ENCODE measurements at places on chromosomes 12 and 14.
A peak's percentile ranks its signal among the peaks of the same experiment; 100 is the strongest.

GRCh38 chr12:15525441-15525840, 203.1 kb downstream of the PTPRO start:
- DNase-seq: no peak

DNA sequence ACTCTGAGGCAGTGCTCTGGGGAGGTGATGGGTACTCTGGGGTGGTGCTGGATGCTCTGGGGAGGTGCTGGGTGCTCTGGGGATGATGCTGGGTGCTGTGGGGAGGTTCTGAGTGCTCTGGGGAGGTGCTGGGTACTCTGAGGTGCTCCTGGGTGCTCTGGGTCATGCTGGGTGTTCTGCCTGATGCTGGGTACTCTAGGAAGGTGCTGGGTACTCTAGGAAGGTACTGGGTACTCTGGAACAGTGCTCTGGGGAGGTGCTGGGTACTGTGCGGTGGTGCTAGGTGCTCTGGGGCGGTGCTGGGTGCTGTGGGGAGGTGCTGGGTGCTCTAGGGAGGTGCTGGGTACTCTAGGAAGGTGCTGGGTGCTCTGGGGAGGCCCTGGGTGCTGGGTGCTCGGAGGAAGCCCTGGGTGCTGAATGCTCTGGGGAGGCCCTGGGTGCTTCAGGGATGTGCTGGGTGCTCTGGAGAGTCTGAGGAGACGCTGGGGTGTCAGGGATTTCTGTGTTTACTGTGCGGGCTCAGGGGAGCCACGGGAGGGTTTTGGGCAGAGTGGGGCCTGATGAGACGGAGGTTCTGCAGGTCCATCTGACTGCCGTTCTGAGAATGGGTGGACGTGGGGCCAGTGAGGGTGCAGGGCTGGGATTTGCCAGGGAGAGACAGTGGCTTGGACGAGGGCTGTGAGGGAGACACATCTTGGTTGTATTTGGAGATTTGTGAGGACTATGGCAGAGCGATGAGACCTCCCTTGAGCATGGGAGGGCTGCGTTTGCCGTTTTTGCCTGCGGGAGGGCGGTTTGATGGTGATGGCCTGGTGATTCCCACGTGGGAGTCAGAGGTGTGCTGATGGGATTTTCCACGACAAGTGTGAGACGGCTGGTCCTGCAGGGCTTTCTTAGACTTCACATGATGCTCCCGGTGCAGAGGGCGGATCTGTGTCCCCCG, 30.0 kb downstream of the MMP17 start:
- DNase-seq: no peak

- no peak for DNase-seq
Observed at GRCh38 chr14:54637270-54638134, 70.6 kb downstream of the SAMD4A start.

GRCh38 chr12:54215989-54216796, 27.4 kb upstream of the SMUG1 start:
- DNase-seq: no peak

- no peak for DNase-seq
Observed at GRCh38 chr12:23662966-23663365, 286.5 kb downstream of the SOX5 start.

DNA sequence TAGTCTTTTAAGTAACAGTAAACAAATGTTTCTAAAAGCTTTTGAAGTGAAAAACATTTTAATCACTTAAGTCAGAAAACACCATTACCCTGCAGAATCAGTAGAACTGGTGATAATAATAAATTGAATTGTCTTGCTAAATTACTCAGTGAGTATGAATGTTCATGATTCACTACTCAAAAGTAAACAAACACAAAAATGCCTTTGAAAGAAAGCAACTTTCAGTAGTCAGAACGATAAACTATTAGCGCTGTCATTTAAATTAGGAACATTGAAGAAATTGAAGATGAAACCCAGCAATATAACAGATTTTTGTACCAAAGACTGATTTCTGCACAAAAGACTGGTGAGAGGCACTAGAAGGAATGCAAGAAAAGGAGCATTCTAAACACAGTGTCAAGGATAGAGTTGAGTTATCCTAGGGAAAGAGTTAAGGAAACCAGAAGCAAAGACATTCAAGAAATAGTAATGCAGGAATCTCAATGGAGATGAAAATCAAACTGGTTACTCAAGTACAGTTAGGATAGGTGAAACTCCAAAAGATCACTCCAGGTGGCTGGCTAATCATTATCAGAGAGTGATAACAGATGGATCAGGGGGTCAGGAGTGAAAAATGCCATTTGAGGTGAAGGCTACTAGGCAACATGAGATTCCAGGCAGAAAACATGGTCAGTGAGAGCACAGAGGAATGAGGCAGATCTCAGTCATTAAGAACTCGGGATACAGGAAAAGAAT, 77.4 kb upstream of the ALG10 start:
- no peak for DNase-seq

GRCh38 chr12:117046011-117046369, 53.2 kb downstream of the TESC start:
- DNase-seq: no peak

DNA sequence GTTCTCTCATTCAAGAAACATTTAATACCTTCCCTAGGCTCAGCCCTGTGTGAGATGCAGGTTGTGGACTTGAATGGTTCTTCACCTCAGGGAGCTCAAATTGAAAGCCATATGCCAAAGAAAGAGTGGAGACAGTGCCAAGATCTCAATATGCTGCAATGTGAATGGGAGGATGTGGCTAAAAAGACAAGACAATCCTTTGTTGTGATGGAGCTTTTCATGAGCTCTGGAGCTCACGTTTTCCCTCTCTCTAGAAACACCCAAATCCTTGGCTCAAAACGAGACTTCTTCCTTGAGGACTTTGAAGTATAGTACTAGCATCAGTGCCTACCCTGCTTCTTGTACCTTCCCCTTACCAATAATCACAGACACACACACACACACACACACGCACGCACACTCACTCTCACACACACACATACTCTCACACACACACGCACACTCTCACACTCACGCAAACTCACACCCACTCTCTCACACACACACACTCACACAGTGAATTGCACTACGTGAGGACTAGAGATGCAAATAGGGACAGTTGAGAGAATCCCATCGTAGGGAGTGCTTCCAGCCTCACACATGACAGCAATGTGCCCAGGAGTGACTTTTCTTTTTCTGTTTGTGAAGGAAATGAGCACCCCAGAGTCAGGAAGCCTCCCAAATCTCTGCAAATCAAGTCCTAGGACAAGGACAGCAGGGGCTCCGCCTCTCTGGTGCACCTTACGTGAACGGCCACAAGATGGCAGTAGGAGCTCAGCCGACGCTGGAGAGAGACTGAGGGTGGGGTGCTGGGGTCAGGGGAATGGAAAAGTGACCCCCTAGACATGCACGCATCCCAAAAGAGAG, 231.4 kb downstream of the PCNX1 start:
- DNase-seq: peak; percentile 76

DNA sequence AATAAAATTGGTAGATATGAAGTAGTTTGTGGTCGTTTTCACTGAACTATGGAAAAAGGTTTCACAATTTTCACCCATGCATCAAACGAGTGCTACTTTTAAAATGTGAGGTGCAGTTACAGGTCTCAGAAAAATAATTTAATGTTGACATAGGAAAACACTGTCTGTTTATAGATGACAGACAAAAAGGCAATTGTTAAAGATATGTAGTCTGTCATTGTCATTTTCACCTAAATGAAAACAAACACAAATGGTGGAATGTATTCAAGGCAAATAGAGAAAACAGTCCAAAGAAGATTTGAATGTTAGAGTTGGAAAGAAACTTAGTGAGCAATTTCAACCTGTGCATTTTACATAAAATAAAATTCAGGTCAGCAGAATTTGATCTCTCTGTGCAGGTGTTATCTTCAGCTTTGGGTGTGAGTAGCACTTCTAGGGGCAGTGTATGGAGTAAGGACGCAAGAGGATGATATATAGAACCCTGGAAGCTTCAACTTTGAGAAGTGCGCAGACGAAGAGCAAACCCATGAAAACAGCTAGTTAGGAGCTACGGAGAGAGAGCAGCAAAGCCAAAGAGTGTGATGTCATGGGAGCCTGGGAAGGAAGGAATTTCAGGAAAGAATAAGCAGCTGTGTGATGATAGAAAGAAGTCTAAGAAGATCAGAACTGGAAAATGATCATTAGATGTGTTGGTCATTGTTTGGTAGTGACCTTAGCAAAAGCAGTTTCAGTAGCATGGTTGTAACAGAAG, 6.2 kb downstream of the RERG start:
- no peak for DNase-seq

GRCh38 chr12:115944837-115945490, 332.5 kb downstream of the MED13L start:
- no peak for DNase-seq

GRCh38 chr12:133124674-133125073, 5.4 kb downstream of the ZNF891 start:
- DNase-seq: no peak

DNA sequence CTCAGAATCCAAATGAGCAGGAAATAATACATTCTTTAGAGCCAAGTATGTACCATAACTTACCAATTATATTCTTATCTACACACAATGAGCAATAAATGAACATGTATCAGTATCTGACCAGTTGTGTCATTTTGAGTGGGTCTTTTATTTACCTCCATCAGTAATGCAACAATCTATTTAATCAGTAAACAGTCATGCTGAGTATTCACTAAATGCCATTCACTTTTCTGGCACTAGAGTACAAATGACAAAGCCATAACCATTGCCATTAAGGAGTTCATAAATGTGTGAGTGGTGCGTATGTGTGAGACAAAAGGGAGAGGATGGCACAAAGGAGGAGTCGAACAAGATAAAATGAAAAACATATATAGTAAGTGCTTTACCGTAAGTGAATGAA, 1.5 kb upstream of the STRAP start:
- DNase-seq: no peak

Measured in HEK293T (cell line).